Stimulated activated CD8-positive, alpha-beta memory T cell treated with anti-CD3 and anti-CD28 coated beads, Interleukin-4, amount 100 ng/mL, for 4 hours (primary cell): ENCODE measurements at places on chromosomes 7 and 10.

DNA sequence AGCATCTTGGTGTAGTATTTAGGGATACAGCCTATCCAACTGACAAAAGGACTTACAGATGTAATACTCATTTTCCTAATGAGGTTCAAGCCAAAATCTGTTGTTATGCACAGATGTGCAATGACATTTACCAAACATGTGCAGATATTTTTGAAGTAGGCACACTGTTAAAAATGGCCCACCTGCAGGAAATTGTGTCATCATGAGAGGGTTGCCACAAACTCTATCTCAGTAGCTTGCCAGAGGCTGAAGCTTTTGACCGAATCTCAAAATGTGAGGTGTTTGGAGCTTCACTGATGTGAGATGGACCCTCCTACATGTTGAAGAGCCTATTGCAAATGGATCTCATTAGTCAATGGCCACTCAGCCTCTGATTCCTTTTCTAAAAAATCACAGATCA, 89.7 kb upstream of the CSTF2T start:
- DNase-seq: no peak

GRCh38 chr10:15196021-15196834, 27.7 kb upstream of the NMT2 start:
- no peak for DNase-seq

- no peak for DNase-seq
These were observed 25.6 kb downstream of the SCD start for GRCh38 chr10:100372415-100373297.

GRCh38 chr7:107951172-107951787, 51.7 kb downstream of the LAMB1 start:
- no peak for DNase-seq

DNA sequence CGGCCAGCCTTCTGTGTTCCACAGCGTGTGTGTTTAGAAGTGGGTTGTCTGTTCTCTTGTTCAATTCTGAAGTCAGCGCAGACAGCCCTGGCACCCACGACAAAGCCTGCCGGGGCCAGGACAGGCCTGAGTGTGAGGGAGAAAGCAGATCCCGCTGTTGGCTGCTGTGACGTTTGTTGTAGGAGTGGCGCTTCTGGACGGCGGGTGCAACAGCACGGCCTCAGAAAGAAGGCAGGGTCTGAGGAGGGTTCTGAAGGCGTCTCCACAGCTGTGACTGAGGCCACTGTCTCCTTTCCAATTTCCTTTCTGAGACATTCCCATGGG, 76.2 kb downstream of the VIPR2 start:
- DNase-seq: no peak

GRCh38 chr10:96235326-96236089, 35.9 kb downstream of the BLNK start:
- DNase-seq: no peak

- DNase-seq: peak; percentile 2
These were observed 461 bp upstream of the FIGNL1 start for GRCh38 chr7:50450590-50451032.

DNA sequence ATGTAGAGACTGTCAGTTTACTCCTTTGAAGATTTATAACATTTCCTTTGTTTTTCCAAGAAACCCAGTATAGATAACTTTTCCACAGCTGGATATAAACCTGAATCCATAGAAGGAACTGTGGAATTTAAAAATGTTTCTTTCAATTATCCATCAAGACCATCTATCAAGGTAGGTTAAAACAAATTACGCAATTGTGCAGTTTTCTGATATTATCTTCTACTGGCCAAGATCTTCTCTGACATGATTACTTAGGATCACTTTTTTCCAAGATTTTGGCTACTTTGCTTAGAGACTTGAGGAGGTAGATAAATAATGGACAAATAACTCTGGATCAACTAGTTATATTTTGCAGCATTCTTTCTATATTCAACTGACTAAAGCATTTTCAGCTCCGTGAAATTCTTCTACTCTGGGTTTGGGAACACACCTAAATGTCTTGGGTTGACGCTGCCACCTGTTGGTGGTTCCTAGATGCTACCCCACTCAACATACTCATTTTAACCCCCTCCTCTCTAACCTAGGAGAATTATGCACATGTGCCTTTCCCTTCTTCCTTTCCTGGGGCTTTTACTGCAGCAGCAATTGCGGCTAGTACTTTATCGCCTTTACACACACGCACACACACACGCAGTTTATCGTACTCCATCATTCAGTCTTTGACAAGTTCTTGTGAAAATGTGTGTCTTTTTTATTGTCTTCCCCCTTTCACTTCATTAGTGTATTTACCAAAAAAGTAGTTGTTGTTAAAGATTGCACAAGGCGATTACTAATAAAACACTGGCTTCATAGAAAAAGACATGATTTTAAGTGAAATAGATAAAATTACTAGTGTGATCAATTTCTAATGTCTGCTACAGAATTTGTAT, 32.7 kb downstream of the ABCB5 start:
- no peak for DNase-seq

DNA sequence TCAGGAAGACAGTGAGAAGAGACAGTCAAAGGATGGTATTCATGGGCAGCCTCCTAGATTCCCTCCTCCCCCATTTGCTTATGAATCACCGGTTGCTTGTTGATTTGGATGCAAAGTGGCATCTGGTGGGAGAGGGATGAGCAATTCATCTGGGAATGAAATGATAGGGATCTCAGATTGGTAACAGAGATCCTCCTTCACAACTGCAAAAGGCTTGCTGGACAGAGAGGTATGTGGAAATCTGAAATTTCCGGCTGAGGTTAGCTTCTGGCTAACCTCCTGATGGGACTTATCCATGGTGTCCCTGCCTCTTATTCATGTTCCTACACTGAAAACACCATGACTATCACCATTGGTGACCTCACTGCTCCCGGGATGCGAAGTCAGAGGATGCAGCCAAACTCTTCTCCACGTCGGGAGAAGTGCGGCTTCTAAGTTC, 48.4 kb upstream of the PODXL start:
- DNase-seq: no peak

DNA sequence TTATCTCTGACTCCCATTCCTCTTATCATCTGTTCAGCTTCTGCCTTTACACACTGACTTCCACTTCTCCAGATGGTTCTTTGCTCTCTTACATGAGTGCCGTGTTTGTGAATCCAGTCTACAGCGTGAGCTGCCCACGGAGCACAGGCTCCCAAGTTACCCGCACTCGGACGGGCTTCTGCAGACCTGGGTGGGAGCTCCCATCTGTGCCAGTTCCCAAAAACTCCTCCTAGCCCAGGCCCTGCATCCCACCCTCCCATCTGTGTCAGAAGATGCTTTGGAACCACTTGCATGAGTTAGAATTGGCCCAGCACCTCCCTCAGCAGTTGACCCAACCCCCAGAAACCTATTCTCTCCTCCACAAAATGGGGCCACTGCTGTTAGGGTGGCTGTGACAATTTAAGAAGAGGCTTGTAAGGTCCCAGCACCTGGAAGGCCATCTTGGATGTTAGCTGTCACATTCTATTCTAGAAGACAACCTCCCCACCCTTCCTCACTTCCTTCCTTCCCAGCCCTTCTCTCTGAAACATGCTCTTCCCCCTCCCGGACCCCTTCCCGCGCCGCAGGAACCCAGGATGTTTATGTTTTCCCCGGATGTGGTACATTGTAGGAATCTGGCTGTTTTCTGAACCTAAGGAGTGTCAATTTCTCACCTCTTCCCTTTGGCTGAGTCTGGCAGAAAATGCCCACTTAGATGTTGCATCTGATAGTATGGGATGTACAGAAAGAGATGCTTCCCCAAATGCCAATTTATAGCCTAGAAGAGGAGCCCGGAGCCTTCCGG, 79.2 kb downstream of the CCDC3 start:
- DNase-seq: no peak

DNA sequence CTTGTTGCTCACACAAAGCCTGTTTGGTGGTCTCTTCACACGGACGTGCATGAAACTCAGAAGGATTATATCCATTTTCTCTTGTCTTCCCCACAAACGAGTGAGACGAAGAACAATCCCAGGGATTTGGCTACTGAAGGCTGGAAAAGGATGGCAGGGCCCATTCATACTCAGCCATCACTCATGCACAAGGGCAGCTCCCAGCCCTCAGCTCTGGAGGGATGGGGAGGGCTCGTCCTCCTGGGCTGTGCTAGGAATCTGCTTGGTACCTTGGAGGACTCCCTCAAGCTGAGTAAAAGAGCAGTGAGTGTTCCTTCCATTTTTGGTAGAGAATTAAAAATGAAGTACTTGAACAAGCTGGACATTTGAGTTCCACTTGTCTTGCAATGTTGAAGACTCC, 33.2 kb upstream of the RAB18 start:
- no peak for DNase-seq

DNA sequence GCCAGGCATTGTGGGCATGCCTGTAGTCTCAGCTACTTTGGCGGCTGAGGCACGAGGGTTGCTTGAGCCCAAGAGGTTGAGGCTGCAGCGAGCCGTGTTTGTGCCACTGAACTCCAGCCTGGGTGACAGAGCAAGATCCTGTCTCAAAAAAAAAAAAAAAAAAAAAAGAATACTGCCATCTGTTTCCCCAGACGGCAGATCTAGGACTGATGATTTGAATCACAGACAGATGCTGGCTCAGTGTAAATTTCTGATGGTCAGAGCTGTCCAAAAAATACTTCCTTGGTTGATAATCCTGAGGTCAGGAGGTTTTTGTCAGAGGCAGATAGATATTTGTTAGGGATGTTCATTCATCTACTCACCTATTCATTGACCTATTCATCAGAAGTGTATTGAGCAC, 130.7 kb downstream of the REEP3 start:
- no peak for DNase-seq

GRCh38 chr10:109698086-109698485, 225.2 kb downstream of the XPNPEP1 start:
- no peak for DNase-seq

- DNase-seq: no peak
These were observed 994.9 kb downstream of the REEP3 start for GRCh38 chr10:64515970-64516699.

DNA sequence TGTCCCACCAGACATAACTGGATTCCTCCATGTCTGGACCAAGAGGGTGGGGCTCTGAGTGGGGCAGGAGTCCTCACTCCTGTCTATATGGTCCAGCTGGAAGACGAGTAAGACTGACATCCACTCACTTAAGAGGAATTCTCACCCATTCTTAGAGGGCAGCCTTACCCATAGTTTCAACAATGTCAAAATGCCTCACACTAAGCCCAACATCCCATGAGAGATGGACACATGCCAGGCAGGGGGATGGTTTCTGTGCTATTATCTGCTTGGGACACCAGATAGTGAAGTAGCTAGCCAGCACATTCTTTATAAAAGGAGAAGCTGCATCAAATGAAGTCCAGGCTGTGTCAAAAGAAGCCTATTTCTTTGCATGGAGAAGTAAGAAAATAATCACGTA, 4.7 kb upstream of the LANCL2 start:
- DNase-seq: no peak

DNA sequence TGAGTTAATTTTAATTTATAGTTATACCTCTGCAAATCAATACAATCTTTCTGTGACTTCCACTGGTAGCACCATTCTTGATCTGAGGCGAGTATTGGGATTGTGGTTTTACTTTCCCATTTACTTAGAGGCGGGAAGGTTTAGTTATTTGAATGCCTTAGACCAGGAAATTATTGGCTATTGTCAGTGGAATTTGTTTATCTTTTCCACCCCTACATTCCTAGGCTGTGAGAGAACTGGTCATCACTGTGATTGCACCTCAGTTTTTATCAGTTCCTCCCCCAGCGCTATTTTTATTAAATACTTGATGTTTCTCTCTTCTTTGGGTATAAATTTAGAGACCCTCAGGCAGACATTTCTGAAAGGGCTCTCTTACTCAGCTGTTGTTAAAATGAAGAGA, 29.9 kb downstream of the CDK14 start:
- DNase-seq: no peak

DNA sequence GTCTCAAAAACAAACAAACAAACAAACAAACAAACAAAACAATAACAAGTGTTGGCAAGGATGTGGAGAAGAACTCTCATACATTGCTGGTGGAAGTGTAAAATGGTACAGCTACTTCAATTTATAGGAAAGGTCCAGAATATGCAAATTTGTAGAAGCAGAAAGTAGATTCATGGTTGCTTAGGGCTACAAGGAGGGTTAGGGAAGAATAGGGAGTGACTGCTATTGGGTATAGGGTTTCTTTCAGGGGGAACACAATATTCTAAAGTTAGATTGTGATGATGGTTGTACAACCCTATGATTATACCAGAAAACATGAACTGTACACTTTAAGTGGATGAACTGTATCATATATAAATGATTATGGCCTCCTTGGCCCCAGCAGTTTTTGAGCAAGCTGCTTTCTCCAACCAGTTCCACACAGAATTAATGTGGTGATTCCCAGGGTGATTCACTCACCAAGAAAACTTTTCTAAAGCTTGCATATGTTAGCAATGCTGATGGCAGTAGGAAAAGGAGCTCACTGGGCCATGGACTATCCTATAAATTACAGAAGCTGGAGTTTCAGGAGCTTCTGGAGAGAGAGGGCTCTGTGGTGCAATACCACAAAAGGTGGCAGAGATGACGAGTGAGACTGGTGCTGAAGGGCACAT, 52.8 kb upstream of the KCNIP2 start:
- no peak for DNase-seq

DNA sequence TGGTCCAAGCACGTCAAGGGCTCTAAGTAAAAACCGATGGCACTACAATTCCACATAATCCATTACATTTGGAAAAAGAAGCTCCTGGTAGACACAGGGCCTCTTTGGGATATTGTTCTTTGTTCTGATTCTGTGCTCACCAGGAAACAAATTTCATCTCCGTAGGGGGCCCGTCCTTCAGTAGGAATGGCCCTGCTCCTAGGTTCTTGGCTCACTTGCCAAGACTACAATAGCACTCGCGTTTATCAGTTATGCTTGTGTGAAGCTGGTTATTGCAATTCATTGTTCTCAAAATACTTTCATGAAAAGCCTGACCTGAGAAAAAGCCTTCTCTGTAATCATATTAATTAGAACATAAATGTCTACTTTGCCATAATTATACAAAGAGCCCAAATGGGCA, 10.3 kb upstream of the ZC3HAV1L start:
- DNase-seq: no peak

- no peak for DNase-seq
These were observed 227.8 kb downstream of the DNAJB6 start for GRCh38 chr7:157564517-157565177.

DNA sequence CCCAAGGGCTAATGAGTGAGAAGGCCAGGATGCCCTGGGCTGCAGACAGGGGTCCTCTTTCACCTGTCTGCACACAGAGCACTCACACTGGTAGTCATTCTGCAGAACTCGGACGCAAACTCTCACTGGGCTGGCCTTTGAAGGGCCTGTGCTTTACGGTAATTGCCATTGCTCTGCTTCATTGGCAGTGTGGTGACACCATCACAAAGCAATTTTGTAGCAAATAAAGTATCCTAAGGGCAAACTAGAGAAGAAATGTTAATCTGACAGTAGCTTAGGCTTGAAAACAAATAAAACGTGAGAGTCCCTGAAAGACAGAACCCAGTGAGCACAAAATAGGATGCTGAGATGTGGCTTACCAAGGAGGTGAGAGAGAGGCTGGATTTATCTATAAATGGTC, 30.6 kb upstream of the FIGNL1 start:
- no peak for DNase-seq

GRCh38 chr7:77933394-77933793, 134.8 kb downstream of the PHTF2 start:
- no peak for DNase-seq

- DNase-seq: no peak
These were observed 272.7 kb downstream of the TWIST1 start for GRCh38 chr7:18844735-18845134.
